Left hindlimb (tissue), 1 donor: ENCODE measurements at places on chromosomes 1 and 21.

- no peak for DNase-seq
Observed at GRCh38 chr1:39148942-39149341, 55.6 kb upstream of the MACF1 start.

DNA sequence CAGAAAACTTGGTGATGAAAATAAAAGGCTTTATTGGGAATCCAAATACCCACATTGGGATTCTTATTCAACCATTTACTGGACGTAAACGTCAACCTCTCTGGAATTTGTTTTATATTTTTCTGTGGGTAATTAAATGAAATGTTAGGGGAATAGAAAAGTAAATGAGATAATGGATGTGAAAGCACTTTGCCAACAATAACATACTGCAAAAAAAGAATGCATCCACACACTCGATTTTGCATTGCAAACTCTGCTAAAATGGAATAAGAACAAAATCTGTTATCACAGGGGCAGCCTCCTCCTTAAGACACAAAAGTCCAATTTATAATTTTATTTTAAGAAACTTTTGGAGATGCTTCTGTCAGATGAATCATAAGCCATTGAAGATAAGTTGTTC, 88.4 kb downstream of the ERG start:
- DNase-seq = no peak

DNA sequence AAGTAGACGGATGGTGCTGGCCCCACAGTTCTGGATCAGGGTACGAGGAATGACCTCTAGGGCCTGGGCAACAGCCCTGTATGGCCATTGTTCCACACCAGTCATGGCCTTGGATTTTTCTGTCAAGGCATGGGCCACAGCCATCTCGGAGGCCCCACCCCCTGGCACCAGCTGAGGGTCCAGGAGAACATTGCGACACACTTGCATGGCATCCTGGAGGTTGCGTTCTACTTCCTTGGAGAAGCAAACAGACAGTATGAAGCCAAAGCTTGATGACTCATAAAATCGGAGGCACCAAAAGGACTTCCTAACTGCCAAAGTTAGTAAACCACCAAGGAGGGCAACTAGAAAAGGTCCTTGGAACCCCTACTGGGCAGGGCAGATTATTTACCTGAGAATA, 11.9 kb upstream of the VHLL start:
- no peak for DNase-seq

- DNase-seq = peak; percentile 13
Observed at GRCh38 chr1:203462878-203463277, 12.7 kb upstream of the PRELP start.

DNA sequence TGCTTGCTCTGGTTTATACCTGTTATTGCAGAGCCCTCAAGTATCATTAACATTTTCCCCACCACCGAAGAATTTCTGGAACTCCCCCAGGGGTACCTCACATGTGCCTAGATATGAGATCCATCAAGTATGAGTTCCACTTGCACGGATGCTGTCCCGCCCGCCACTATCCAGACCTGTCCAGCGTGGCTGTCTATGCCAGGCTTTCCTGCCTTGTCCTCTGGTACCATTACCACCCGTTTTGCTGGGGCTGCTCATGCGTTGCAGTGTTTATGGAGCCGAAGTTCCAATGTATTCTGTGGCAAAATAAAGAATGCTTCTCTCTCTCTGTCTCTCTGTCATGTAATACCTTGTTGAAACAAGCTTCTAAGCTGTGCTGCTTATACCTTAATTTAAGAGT, 543.5 kb upstream of the PTBP2 start:
- DNase-seq = no peak

- no peak for DNase-seq
Observed at GRCh38 chr1:56803561-56804156, 15.5 kb downstream of the FYB2 start.

DNA sequence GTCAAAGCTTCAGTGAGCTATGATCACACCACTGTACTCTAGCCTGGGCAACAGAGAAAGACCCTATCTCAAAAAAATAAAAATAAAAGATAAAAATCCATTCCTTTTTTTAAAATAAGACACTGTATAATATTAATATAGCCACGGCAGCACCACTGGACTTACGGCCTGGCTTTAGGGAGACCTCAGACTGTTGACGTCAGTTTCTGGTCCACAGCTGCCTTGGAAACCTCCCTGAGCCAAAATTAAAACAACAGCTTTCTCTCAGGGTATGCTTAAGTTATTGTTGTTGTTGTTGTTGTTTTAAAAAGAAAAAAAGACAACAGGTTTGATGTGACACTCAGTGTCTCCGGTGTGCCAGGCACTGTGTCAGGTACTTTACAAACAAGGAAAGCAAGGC, 42.0 kb downstream of the CAPZB start:
- no peak for DNase-seq

- no peak for DNase-seq
Observed at GRCh38 chr1:92663775-92664174, 121.1 kb downstream of the EVI5 start.

GRCh38 chr1:94672001-94672400, 130.4 kb upstream of the F3 start:
- no peak for DNase-seq
